ENCODE measurements at places on chromosomes 6 and 20.

DNA sequence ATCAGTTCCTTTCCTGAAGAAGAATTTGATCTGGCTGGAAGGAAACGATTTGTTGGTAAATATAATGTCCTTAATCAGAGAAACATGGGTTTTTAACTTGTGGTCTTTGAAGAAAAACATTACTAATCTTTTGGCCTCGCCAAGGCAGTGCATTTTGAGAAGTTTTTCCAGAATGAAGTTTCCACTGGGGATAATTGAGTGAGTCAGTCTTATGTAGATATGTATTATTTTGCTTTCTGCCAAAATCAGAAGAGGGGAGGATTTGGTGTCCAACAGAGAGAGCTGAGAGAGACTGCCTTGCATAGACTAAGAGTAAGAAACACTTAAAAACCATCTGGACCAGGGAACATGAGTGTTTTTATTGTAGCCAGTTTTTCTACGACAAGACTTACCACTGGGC, 79.9 kb downstream of the FNDC1 start:
- DNase-seq: no peak

GRCh38 chr6:82068721-82069120, 178.8 kb downstream of the IBTK start:
- no peak for DNase-seq

GRCh38 chr20:5141615-5142014, 14.8 kb downstream of the CDS2 start:
- peak; percentile 25 for DNase-seq

DNA sequence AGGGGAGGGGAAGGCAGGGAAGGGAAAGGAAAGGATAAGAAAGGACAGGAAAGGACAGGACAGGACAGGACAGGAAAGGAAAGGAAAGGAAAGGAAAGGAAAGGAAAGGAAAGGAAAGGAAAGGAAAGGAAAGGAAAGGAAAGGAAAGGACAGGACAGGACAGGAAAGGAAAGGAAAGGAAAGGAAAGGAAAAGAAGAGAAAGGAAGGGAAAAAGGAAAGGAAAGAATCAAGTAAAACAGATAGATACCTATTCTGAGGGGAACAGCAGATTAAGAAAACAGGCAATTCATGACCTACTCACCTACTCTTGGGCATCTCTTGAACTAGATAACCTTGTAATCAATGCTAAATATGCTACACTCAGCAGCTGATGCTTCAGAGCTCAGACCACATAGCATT, 265.4 kb downstream of the SYNE1 start:
- DNase-seq: no peak

DNA sequence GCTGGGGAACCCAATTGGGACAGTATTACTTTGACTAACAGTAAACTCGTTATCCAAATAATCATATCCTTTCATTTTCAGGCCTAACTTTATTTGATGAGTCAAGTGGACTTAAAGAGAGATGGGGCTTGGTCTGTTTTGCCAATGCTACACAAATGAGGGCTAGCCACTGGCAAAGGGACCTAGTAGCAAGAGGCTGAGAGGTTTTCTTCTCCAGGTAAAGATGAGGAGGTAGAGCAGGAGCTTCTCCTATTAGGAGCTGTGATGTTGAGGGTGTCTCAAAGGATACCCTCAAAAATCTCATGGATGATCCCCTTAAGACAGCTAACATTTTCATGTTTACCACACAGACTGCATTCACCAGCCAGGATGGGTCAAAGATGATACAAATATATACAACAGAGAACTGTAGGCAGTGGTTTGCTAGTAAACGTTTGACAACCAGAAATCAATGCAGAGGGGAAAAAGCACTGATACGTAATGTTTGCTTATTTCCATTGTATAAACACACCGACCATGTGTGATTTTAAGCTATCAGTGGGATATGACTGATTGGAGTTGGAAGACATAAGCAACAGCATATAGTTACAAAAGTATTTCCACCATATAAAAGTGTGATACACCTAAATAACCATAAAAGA, 153.3 kb downstream of the IBTK start:
- DNase-seq: no peak

GRCh38 chr6:146265056-146265455, 236.2 kb downstream of the GRM1 start:
- DNase-seq: no peak

DNA sequence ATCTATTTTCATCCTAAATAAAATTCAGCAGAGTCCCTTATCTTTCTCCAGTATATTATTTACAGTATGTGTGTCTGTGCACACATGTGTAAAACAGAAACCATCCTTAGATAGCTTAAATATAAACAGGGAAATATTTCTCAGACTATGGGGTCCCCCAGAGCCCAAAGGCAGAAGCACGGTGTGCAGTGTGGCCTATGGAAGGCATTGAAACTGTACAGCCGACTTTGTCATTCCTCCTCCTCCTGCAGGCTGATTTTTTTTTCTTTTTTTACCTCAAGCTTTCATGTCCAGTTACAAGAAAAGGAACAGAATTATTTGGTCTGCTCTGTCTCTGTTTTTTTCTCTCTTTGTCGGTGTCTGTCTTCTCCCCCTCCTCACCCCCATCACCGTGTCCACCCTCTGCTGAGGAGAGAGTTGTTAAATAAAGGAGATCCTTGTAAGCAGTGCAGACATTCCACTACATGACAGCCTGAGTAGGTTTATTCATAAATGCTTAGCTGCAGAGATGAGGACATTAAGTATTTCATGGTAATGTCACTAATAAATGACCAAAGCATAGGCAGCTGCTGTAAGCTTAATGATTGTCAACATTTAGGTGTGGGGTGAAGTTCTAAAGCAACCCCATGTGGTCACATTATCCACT, 31.8 kb upstream of the SLC35D3 start:
- DNase-seq: no peak

DNA sequence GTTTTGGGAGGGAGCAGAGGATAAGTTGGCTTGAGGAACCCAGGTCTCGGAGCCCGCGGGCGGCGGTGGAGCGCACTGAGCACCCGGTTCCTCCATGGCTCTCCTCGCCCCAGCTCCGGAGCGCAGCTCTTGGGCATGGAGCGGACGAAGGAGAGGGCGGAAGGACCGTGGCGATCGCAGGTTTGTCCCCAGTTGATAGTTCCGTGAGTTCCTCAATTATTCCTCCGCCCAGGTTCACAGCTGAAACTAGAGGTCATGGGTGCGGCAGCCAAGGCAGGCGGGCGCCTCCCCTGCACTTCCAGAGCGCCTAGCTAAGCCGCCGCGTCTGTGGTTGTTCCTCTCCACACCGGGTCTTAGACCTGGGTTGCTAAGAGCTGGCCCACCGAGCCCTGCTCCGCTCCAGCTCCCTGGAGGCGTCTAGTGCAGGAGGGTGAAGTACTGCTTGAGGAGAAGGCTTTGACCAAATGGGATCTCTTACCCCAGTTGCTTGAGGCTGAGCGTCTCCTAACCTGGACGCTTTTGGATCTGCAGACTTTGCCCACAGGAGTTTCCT, at the start of gene HTR1B:
Gene HTR1B, minus strand, starts transcription at position 184 of the 553 bp plus-strand sequence. Its CDS starts 88 bp downstream, at position 96.
- peak; percentile 62 for DNase-seq

DNA sequence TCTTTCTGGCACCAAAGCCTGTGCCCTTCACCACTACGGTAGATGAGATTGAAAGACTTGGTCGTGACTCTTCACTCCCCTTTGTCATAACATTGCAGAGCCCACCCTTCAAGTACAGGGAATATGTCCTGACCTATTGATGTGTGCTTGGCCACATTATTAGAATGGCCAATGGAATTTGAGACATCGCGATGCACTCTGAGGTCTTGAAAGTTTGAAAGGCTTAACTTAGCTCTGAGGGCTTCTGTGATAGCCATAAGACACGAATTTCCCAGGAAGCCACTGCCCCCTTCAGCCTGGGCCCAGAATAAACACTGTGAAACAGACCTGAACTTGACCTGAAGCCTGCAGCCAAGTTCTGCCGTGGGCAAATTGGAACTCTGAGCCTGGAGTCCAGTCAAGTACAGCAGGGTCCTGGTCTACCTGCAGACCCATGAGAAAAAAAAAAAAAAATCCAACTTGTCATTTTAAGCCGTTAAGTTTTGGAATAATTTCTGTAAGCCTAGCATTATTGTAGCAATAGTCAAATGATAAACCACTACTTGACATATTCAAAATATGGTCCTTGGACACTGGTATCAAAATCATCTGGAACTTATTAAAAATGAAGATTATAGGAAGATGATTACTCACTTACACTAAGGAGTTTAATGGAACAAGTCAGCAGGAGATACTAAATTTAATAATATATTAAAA, 36.9 kb upstream of the TRAF3IP2 start:
- peak; percentile 40 for DNase-seq

DNA sequence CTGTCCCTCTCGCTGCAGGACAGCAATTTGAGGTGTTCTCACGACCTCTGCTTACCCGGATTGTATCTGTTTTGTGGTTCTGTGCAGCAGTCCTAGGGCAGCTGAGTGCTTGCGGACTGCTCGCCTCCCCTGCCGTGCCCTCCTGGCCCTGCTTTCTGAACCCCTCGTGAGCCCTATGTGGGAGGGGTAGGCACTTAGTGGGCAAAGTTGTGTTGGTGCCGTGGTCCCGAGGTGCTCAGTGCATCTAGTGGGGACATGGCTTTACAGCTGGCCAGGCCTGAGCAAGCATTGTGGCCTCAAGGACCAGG, 5.2 kb downstream of the TMEM181 start:
- DNase-seq: no peak

DNA sequence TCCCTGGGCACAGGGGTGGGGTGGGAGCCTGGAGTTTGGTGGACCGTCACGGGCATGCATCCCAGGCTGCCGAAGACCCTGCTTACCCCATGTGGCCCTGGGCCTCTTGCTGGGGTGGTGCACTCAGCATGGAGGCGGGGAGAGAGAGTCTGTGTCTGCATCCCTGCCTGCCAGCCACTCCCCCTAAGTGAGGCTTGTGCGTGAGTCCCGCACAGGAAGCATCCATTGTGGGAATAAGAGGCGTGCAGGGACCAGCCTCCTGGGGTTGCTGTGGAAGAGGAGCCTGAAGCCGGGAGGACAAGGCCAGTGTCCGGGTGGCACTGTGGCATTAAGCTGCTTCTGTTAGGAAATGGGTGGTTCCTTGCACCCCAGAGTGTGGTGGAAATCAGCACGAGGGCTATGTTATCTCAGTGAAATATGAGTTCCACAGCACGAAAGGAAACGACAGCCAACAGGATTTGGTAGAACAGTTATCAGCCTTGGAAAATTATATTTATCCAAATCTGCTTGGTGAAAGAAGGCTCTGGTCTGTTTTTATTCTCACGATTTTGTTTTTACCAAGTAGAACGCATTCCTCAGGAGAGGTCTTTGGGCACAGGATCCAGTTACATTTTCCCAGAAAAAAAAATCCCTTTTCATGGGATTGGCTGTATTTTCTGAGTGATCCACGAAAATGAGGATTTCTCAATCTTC, 35.7 kb downstream of the CDH4 start:
- DNase-seq: no peak

GRCh38 chr6:2385471-2385983, 140.1 kb upstream of the GMDS start:
- no peak for DNase-seq

- DNase-seq: no peak
Observed at GRCh38 chr20:14673164-14673563, 335.8 kb upstream of the FLRT3 start.

GRCh38 chr6:160742090-160742489, 40.0 kb downstream of the PLG start:
- no peak for DNase-seq

DNA sequence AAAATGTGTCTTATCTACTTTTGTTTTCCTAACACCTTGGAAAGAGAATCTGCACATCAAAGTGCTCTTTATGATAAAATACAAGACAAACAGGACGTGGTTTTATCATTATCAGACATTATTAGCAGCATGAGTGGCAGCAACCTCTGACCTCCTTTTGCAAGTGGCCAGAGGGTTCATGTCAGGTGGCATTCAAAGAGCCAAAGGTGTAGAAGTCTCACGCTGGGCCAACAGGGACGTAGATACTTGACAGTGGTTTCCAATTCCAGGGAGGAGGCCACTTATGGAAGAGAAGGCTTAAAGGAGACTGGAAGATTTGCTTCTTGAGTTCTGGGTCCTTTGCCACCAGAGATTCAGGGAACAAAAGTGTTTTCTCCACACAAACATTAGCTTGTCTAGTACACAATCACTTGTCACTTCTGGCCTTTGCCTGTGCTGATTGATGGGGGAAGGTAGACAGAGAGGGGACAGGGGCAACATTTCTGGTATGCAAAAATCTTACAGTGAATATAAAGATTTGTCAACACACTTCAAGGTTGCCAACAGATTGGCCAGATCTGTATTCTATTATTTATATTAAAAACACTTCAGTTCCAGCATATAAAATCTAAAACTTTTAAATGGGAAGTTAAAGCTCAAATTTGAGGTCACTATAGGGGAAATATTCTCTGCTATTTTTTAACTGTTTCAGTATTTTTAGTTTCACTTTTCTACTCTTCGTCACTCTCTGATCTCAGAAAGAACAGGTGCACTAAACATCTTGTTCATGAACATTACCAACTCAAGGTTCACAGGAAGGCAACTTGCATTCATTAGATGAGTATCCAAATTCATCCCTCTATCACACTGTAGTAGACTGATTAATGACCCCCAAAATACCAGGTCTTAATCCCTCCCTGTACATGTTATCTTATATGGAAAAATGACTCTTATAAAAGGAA, 52.1 kb upstream of the FBXO30 start:
- no peak for DNase-seq

GRCh38 chr6:10434235-10434634, 19.4 kb upstream of the TFAP2A start:
- DNase-seq: no peak

DNA sequence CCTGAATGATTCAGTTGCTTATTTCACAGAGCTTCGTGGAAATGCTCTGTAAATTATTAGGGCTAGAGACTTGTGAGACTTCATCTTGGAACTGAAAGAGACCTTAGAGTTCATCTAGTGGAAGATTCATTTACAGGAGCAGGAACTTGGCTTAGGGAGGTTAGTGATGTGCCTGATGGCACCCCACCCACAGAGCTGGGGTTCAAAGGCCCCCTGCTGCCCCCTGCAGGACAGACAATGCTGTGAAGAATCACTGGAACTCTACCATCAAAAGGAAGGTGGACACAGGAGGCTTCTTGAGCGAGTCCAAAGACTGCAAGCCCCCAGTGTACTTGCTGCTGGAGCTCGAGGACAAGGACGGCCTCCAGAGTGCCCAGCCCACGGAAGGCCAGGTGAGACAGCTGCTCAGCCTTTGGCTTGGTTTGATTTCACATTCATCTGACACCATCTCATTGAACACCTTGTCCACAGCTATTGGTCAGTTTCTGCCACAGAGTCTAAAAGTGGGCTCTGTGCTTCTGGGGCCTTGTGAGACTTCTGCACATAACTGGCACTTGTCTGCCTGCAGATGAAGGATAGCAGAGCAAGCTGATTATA, 25.1 kb downstream of the MYBL2 start:
- DNase-seq: peak; percentile 10
